Stimulated activated CD4-positive, alpha-beta T cell treated with anti-CD3 and anti-CD28 coated beads, Interleukin-15, amount 100 ng/mL, for 48 hours (primary cell): ENCODE measurements at places on chromosomes 1 and 21.

- DNase-seq = no peak
Observed at GRCh38 chr1:212244441-212244840, 40.8 kb upstream of the PPP2R5A start.

DNA sequence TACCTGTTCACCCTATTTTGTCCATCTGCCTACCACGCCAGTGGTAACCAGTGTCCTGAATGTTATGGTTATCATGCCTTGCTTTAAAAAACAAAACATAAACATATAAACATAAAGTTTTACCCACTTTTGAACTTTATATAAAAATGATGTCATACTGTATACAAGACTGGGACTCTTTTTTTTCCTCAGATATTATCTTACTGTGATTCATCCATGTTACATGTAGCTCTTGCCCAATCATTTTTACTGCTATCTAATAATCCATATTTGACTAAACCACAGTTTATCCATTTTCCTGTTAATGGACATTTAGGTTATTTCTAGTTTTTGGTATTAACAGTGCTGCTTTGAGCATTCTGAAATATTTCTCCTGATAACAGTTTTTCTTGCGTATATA lies 78.8 kb downstream of the GPR161 start:
- no peak for DNase-seq

- DNase-seq = no peak
Observed at GRCh38 chr1:58780411-58780810, 3.4 kb downstream of the JUN start.

GRCh38 chr1:94471271-94471670 lies 53.1 kb downstream of the ABCD3 start:
- DNase-seq = no peak

DNA sequence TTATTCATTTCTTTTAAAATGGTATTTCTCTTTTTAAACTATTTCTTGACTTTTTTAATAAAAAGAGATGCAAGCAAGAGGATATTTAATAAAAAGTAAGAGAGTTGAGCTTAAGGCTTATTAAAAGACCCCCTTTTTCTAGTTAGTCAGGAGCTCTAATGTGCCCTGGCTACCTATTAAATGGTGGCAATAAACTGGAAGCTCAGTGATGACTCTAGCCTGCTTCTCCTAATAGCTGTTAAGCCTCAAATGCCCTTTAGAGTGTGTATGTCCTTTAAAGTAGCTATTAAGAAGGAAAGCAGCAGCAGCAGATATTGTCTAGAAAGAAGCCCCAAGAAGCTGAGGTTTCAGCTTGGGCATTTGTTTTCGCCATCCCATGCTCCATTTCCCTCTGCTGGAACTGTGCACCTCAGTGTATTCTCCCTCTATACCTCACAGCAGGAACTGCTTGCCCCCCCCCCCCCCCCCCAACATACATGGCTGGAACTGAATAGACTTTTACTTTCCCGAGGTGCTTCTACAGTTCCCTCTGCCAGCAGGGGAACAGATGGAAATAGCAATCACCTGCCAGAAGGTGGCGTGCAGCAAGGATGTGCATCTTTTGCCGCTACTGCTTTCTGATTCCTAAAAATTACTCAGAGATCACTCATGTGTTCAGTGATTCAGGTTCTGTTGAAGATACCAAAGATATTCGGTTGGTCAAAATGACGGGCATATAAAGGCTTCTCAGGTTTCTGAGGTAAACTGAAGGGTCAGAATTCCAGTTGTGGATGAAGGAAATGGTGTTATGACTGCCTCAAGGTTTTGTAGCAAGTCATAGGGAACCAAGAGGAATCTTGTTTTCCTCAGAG lies 2.5 kb downstream of the RGS4 start:
- peak; percentile 17 for DNase-seq
